T1000 (cell line): ENCODE measurements at places on chromosomes 2 and 18.

DNA sequence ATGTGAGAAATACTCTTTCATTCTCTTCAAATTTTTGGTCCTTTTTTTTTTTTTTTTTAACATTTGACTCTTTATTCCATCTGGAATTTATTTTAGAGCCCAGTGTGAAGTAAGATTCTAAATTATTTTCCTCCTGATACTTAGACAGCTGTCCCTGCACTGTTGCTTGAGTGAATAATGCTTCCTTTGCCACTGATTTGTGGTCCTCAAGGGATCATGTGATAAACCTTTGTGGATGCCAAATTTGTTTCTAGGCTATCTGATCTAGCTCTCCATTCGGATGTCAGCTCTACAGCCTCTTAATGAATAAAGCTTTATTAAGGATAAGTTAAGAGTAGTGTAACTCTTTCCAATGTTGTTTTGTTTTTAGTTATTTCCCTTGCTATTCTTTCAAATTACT, 142.3 kb downstream of the SMAD7 start:
- no peak for DNase-seq

- no peak for DNase-seq
These were observed 18.5 kb downstream of the RRM2 start for GRCh38 chr2:10140841-10141610.

- no peak for DNase-seq
These were observed 128.3 kb downstream of the CYRIA start for GRCh38 chr2:16537347-16537746.

GRCh38 chr2:133518700-133519344, 49.4 kb downstream of the NCKAP5 start:
- no peak for DNase-seq

DNA sequence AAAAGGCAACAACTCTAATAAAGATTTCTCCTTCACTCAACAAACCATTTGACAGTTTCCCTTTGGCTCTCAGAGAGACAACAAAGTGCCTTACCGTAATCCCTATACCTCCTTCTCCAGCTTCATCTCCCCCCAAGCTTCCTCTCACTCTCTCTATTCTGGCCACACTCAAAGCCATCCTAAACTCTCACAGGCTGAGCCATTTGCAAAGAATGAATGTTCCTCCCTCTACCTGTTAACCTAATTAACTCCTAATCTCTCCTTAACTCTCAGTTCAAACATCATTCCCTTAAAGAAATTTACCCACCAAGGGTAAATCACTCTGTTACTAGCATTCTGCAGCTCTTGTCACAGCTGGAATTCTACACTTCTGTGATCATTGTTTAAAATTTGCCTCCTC, 38.2 kb downstream of the GFPT1 start:
- no peak for DNase-seq

- DNase-seq: no peak
These were observed 79.3 kb downstream of the BIRC6 start for GRCh38 chr2:32436150-32436549.

DNA sequence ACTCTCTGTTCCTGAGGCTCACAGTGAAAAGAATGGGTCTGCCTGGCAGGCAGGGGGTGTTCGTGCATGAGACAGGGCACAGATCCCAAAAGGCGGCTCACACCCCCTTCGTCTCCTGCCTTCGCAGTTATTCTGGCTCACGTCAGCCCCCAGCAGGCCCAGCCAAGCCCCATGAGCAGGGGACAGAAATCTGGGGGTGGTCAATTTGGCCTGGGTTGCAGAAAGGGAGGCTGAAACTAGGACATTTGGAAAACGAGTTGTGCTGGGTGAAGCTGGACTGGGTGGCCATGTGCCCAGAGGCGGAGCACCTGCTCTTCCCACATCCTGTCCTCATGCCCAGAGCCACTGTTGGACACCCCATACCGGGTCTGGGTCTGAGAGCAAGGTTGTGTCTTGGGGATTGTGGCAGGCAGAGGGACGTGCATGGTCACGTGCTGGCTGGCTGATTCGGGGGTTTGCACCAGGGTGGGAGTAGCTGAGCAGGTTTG, 99.0 kb upstream of the MCFD2 start:
- no peak for DNase-seq

DNA sequence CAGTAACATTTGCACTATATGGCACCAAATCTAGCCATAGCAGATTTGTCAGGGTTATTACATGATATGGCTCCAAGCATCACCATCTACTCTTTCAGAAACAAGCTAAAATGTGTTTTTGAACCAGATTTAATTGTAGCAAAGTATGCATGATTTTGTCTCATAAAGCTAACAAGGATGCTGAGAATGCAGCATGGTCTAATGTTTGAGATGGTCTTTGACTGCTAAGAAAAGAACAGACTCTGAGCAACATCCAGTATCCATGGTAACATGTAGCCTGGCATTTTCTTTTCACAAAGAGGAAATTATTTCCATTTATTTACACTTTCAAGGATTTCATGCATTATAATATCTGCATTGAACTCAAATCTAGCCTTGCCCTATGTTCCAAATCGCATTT, 206.5 kb downstream of the PDE1A start:
- DNase-seq: no peak

GRCh38 chr2:21422724-21423522, 299.2 kb downstream of the TDRD15 start:
- DNase-seq: no peak

DNA sequence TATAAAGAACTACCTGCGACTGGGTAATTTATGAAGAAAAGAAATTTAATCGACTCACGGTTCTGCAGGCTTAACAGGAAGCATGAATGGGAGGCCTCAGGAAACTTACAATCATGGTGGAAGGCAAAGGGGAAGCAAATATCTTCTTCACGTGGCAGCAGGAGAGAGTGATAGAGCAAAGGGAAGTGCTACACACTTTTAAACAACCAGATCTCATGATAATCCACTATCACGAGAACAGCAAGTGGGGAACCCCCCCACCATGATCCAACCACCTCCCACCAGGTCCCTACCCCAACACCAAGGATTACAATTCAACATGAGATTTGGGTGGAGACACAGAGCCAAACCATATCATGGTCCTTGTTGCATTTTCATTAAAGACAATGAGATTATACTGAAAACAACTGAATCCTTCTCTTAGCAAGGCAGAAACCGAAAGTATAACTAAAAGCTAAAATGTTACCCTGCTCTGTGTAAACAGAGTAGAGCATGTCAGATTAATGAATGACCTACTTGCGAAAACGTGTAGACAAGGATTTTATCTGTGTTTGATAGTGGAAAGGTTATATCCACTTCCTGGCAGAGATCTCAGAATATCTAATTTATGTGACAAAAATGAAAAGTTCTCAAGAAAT, 60.1 kb upstream of the RBBP8 start:
- DNase-seq: no peak

- DNase-seq: no peak
These were observed 10.2 kb upstream of the TEX261 start for GRCh38 chr2:71004857-71005256.

GRCh38 chr2:226643030-226643945, 156.3 kb downstream of the IRS1 start:
- DNase-seq: no peak
